GM04503 (cell line): ENCODE measurements at places on chromosomes 11 and 22.

GRCh38 chr11:91730057-91730456, 494.6 kb upstream of the FAT3 start:
- no peak for DNase-seq

DNA sequence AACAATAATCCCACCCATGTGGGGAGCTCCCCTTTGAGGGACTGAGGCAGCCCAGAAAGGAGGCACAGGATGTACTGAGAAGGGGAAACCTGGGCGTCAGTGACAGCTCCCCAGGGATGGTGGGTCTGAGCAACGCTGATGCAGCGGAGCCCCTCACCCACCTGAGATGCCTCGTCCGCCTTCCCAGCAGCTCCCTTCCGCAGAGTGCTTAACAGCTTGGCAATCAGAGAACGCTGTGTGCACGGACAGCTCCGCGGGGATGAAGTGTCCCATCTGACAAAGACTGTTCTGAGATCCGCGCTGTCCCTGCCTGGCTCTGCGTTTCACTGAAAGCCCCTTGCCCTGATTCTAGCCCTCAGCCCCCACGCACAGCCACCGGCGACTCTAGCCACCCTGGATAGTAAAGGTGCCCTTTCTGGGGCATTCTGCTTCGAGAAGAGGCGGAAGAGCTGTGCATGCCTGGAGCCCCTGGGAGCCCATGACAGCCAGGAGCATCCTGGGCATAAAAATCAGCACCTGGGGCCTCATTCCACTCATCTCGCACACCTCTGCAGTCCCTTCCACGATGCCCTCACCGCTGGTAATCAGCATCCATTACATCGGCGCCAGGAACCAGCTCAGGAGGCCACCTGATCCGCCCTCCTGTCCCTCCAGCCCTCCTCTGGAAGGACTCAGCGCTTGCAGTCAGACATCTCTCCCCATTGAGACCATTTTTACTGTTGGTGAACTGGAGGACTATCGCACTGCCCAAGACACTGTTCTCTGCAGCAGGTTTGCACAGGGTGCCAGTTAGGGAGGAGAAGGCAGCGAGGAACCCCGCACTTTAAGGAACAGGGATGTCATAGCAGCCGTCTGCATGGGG, 10.7 kb downstream of the KCNJ5 start:
- no peak for DNase-seq

DNA sequence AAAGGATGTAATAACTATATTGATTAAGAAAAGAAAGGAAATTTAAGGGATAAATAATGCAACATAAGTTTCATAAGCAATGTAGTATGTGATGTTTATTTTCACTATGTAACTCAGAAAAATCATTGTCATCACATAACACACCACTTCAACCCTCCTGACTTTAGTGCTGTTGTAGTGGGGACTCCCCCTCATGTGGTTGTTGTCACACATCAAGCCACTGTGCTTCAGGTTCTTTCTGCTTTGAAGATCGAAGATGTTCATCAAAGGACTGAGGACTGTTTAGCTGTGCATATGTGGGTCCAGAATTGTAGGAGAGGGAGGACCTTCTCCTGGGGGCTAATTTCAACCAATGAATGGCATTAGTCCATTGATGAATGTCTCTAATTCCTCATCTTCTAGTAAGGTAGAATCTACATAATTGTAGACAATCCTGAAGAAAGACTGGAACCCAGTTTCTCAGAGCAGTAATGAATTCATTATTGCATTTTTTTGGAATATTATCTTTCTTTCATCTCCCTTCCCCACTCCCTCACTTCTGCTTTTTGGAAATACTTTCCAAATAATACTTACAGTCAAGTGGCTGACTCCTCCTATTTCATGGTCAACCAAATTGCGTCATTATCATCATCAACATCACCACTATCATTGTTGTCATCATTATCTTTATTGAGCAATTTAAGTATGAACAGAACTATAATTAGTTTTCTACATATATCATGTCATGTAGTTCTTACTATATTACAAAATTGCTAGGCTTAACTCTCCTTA, 9.8 kb upstream of the CARD16 start:
- DNase-seq = no peak

GRCh38 chr22:24693379-24693778, 81.1 kb downstream of the PIWIL3 start:
- no peak for DNase-seq

- no peak for DNase-seq
Observed at GRCh38 chr11:96112192-96113128, 188.6 kb upstream of the MTMR2 start.

DNA sequence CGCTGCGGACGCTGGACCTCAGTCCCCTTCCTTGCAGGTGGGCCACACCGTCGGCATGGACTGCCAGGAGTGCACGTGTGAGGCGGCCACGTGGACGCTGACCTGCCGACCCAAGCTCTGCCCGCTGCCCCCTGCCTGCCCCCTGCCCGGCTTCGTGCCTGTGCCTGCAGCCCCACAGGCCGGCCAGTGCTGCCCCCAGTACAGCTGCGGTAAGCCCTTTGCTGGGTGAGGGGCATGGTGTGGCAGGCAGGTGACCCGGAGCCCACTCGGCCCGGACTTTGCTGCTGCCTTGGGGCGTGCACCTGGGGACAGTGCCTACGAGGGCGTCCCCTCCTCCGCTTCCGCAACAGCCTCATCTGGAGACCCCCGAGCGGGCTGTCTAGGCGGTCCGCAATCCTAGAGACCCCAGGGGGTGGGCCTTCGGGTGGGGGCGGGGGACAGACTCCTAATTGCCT, 25.4 kb upstream of the MUC5B start:
- DNase-seq = no peak

DNA sequence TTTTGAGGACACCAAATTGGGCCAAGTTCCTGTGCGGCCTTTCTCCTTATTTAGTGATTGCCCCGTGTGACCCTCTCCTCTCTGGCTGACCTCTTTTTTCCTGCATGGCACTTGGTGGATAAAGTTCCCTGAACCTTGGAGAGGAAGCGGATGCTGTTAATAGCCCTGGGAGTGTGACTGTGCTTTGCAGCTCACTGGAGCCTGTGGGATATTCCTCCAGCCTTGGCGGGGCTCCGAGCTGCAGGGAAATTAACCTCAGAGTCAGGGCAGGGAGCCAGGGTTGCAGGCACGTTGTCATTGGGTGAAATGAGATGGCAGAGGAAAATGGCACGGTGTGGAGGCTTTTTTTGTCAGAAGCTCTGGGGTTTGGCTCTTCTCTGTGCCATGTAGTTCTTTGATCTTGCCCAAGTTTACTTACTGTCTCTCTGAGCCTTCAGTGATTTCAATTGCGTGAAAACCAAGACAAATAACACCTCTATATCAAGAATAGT, 965 bp downstream of the OR9Q1 start:
- DNase-seq = peak; percentile 51
